ENCODE measurements at places on chromosomes 7 and 10.

- DNase-seq, result no peak
These were observed 100.3 kb downstream of the CCSER2 start for GRCh38 chr10:84428711-84429110.

DNA sequence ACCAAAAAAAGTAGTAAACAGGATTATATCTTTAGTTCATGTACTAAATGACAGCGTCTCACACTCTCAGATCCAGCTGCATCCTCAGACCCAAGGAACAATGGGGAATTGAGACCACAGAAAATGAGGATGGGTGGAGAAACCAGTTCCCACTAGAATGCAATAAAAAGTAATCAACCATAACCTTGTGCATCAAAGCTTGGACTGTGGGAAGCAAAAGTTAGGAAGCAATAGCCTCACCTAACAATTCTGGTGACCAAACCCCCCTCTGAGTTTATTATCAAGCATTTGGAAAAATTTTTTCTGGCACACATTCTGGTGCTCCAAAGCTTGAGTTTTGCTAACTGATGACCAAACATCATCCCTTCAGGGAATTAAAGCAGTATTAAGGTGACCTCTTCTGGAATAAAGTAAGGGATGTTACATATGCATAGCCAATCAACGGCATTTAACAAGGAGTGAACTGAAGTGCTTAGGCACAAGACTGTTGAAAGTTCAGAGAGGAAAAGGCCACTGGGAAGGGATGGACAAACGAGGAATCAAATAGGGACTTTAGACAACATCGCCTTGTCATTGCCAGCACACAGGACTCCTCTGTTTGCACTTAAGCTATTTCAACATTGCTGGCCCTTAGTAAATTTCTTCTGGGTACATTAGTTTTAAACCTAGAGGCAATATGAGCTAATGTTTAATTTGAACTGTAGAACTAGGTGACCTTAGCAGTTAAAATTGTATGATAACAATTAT, 1.2 kb upstream of the MAT1A start:
- DNase-seq, result no peak

DNA sequence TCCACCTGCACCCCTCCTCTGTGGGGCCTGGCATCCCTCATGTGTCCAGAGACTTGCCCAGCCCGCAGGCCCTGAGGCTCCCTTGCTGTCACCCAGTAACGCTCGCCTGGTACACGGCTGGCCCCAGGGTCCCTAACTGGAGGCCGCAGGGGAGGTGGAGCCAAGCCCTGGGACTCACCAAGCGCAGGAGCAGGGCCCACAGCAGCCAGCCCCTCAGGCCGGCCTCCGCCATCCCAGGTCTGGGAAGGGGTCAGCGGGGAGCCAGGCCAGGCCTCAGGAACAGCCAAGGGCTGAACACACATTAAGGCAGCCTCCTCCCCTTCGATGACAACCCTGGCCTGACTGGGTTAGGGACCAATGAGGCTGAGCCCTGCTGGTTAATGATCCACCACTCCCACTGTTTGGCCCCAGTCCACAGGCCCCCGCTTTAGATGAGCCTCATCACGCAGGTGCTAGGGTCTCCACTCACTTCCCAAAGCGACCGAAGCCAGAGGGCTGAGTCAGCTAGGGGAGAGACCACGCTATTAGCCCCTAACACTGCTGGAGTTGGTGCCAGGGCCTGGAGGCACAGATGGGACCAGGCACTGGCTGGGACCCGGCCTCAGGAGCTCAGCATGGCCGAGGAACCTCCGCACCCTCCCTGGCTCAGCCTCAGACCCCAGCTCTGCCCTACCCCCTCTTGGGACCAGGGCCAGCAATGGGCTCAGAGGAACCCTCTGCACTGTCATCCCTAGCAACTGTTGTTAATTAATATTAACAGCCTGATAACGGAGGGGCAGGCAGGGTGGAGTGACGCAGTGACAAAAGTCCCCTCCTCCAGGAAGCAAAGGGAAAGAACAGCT, at the start of gene NPC1L1:
NPC1L1 (minus strand) TSS at position 303 of the 842 bp plus-strand sequence; CDS start at position 232, 71 bp downstream.
- no peak for DNase-seq

DNA sequence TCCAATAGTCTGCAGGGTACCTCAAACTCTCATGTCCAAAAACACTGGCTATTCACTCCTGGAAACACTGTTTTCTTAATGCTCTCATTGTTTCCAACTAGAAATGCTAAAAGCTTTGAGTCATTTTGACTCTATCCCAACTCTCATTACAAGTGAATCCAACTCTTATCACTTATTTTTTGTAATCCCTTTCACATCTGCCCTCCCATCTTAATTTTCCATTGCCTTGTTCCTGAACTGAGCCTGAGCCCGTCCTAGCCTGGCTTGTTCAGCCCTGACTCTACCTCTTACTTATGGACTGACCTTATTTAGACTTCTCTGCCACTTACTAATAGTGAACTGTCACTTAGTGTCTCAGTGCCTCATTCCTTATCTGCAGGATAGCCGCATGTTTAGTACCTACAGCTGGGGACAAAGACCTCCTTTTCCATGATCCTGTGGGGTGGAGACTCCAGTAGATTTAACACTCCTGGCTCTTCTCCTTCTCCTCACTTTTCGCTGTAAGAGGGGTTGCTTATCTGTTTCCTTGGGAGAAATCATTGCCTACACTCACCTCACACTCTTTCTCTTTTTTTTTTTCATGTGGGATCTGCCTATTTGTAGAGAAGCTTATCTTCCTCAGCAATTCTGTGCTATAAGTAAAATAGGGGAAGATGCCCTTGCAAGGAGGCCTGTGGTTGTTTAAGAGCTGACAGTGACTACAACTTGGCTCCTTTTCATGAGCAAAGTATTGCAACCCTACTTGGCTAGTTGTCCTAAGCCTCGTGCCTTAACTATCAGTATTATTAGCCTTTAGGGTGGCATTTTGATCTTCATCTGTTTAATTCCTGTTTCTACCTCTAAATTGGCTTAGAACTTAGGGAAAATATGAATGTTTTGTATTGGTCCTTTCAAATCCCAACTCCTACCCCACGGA, 56.4 kb downstream of the SLC16A12 start:
- DNase-seq, result no peak

GRCh38 chr7:207418-208129, 15.2 kb downstream of the FAM20C start:
- no peak for DNase-seq

DNA sequence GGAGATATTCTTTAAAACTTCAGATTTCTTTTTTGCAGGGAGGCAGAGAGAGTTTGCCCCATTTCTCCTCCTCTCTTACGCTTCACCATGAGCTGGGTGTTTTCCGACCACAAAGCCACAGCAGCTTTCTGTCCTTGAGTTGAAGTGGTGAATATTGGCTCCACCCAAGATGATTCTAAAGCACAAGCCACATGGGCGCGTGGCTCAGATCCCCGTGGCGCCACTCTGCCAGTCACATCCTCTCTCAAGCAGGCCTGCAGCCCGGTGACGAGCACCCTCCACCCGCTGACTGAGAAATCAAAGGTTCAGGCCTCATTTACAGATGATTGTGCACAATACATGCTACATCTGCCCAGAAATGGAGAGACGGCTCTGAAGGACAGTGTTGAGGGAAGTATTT, 27.6 kb upstream of the RNF32 start:
- DNase-seq, result no peak

DNA sequence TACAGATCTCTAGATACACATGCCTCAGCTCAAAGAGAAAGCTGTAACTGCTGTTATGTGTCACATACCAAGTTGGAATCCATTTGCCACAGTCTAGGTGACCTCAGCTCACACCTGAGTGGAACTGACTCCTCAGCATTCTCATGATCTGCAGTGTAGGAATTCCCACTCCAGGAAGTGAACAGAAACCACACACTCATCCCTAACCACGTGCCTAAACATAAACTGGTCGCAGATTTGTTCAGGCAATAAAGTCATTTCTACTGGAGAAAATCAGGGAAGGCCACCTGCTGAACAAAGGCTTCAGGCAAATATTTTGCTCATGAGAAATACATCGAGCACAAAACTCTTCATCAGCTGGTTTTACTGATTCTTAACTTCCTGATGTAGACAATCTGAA, 23.0 kb upstream of the ZMYND11 start:
- no peak for DNase-seq

DNA sequence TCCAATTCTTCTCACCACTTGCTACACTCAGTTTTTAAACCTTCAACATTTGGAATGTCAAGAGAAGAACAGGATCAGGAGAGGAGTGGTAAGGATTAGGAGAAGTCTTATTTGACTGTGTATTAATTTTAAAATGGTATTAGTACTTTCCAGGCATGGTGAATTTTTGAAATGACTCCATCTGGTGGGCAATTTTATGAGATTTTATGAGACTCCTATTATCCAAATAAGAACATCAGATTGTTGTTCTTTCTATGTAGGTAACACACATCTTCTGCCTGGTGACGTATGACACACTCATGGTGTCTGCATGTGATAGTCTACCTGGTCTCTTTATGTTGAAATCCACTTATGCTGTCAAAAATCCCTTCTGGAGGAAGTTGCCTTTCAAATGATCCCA, 51.0 kb downstream of the SLC13A1 start:
- DNase-seq, result no peak

GRCh38 chr10:48442090-48442808, 135.8 kb downstream of the MAPK8 start:
- DNase-seq, result no peak

DNA sequence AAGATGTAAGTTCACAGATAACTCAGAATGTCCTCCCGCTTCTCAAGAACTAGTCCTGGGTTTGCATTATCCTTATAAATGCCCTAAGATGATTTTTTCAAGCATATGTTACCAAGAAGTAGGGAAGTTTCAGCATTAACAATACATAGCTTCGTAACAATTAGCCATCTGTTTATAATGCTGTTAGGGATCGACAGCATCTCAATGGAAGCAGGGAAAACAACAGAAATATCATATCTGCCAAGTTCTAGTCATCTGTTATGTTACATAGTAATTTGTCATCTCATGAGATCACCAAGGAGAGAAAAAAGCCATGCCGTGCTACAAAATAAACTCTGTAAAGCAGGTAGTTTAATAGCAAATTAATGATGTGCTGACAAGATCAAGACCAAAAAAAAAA, 731.5 kb upstream of the C7orf33 start:
- DNase-seq, result no peak

GRCh38 chr10:73099141-73099540, 2.5 kb upstream of the P4HA1 start:
- no peak for DNase-seq

GRCh38 chr10:71948496-71949067, 15.6 kb upstream of the CHST3 start:
- no peak for DNase-seq

DNA sequence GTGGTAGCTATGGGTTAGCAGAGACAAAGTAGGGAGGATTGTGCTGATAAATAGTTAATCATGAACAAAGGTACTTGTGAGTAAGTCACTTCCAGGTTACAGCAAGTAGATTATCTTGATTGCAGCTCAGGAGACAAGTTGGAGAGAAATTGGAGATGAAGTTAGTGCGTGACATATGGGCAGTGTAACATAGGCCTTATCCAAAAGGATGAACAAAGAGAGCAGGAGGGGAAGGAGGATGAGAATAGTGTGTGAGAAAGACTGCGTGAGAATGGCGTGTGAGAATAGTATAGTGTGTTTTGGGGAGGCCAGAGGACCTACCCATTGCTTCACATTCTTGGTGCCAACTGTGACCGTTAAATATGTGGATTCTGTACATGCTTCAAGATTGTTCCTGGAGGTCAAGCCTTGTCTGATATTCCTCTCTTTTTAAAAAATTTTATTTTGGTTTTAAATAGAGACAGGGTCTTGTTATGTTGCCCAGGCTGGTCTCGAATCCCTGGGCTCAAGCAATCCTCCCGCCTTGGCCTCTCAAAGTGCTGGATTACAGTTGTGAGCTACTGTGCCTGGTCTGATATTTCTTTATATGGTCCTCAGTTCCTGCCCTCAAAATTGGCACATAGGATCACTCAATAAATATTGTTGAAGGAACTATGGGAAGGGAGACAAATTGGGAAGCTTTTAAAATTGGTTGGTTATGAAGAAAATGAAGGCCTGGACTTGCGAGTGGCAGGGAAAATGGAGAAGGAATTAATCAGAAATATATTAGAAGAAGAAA, 3.2 kb downstream of the VCL start:
- no peak for DNase-seq

- no peak for DNase-seq
These were observed 14.2 kb downstream of the VTI1A start for GRCh38 chr10:112461029-112461887.

DNA sequence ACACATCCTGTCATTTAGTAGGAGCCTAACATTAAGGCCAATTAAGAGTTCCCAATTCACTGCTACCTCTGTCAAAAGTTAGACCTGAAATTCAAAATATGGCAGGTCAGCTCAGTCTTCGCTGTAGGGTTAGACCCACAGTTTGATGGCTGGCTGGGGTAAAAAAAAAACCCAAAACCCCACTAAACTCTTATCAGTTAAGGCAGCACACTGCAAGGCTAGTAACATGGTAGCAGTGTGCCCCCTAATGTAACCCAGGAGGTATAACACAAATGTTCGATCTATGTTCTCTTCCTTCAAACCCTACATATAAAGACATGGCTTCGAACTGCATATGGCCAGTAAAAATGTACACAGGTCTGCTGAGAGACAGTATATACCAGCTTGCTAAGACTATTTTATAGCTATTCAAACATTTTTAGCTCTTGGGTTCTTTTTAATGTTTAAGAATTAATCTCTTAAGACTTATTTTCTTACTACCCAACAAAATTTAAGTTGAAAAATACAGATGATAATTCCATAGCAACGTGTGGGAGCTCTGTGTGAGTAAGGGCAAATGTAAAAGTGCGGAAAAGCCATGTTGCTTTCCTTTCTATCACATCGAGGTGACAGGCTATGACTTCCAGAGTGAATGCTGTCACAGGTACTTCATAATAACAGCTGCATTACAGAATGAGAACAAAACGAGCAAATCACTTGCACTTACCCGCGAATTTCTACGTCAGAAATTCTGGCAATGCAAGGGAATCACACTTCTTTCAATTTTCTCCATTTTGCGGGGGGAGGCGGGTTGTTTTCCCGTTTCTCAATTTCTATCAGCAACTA, 168.4 kb upstream of the IMMP2L start:
- peak; percentile 19 for DNase-seq
